ENCODE measurements at places on chromosomes 2 and 18.

DNA sequence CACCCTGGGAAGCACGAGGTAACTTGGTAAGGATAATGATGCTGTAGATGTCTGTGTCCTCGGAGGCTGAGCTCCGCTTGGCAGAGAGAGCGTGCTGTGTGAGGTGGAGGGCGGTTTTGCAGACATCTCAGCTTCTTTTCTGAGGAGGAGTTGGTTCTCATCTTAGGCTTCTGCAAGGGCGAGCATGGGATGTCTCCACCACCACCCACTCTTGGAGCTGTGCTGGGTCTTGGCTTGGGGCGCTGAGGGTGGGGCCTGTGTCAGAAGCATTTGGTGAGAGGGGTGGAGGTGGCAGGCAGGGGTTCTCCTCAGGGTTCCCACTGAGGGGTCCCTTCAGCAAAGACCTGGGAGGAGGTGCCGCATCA, 9.2 kb downstream of the OXER1 start:
- no peak for DNase-seq

DNA sequence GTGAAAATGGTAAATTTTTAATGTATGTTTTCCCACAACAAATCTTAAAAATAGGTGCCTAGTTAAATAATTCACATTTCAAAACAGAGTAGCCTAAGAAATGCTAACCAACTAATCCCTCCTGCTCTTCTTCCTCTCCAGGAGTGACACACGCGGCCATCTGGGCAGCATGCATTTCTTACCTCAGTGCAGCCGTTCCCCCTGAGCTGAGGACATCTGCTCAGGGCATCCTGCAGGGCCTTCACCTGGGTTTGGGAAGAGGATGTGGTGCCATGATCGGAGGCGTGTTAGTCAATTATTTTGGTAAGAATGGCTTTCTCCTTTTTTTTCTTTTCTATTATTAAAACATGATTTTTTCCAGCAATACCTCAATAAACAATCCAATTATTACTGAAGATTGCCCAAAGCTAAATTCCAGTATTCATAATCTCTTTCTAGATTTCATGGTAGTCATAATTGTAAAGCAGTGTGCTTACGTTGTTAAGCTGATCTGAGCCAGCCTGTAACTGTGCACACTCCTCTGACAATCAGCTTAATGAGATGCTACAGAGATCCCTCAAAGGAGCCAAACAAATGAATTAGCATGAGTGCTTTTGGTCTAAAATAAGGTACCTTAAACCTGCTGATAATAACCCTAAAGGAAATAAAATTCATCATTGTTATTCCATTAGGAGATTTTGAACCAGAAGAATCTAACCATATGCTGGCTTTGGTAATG, 45.8 kb downstream of the NEMP2 start:
- DNase-seq: peak; percentile 71

DNA sequence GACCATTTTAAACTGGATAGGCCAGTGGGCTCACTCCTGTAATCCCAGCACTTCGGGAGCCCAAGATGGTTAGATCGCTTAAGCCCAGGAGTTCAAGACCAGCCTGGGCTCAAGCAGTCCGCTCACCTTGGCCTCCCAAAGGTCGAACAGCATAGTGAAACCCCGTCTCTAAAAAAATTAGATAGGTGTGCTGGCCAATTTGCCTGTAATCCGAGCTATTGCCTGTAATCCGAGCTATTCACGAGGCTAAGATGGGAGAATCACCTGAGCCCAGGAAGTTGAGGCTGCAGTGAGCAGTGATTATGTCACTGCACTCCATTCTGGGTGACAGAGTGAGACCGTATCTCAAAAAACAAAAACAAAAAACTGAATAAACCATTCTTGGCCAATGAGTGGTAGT, 52.6 kb upstream of the EMILIN2 start:
- no peak for DNase-seq

- no peak for DNase-seq
Observed at GRCh38 chr18:41719808-41720207, 235.2 kb upstream of the PIK3C3 start.

DNA sequence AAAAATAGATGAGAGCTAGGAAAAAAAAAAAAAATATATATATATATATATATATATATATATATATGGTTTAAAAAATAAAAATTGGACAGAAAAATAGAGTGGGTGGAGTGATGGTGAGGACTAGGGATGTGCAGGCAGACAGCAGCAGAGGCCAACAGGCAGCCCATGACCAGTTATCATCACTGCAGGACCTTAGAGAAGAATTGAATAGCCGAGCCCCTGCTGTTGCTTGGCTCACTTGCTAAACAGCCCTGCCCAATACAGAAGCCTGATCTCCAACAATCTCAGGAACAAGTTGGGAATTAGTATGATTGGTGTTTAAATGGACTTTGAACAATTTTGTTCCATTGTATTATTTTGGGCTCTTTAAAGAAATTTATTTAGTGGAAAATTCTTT, 967.5 kb upstream of the PIK3C3 start:
- no peak for DNase-seq

DNA sequence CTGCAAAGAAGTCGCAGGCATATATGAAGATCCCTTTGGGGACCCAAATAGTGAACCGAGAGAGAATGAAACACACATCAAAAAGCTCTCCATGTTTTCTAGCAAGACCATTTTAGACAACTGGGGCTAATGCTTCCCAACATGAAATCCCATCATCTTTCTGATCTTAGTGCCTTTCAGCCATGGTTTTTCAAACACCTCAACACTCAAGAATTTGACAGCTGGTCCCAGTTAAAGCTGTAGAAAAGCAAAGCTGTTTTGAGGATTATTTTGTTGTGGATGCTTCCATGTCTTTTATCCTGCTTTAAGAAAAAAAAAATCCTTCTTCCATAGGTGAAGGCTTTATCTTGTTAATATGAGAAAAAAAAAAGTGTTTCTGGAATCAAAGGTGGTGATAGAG, 259.1 kb downstream of the STK39 start:
- DNase-seq: peak; percentile 66

DNA sequence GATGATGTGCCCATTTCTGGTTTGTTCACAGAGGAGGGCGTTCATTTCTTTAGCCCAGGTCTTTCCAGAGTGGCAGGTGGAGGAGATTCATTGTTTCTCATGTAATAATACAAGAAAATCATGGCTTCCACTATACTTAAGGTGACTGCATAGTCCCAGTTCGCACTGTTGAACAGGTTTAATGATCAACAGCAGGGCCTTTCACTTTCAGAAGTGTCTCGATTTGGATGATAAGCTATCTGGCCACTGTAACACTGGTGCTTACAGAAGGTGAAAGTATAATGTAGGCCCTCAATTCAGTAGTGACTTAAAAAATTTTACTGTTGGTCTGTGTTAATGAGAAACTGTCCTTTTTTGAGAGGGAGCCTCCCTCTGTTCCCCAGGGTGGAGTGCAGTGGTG, 1.4 kb downstream of the RMC1 start:
- no peak for DNase-seq

GRCh38 chr2:205655779-205656456, 26.4 kb upstream of the NRP2 start:
- DNase-seq: no peak

DNA sequence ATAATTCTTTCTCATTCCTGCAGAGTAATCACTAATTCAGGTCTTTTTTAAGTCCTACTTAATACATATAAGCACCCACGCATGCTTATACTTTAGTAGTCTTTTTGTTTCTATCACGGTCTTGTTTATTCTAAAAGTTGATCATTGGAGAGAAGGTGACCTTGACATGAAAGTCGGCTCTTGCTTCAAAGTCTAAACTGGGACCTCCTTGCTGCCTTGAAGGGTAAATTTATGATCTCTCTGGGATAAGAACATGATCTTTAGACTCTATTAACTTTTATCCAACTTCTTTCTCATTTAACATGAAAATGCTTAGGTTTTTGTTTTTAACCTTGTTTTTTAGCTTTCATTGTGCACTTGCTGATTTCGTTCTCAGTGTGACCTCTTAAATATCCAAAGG, 792.3 kb downstream of the DPP10 start:
- no peak for DNase-seq
